Stimulated activated CD4-positive, alpha-beta T cell treated with anti-CD3 and anti-CD28 coated beads, Interleukin-1b, Interleukin-23, amount 100 ng/mL, for 1 hour (primary cell): ENCODE measurements at places on chromosomes 3 and 15.

- DNase-seq = no peak
Measured at GRCh38 chr3:196159952-196160804, 51.0 kb downstream of the ZDHHC19 start.

DNA sequence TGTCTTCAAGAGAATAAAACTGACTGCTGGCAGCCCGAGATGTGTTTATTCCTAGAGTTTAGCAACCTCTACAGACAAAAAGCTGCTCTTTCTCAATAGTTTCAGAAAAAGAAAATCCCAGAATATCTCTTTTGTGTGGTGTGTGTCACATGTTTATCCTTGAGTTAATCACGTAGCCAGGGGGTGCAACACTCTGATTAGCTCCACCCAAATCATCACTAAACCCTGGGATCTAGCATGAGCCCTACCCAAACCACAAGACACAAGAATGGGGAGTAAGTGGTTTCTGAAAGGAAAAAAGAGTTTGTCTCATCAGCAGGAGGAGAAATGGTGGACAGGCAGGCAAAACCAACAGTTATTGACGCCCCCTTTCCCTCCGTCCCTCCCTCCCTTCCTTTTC is 78.5 kb upstream of the AGBL1 start:
- DNase-seq = no peak

- no peak for DNase-seq
Measured at GRCh38 chr3:109071350-109072142, 46.4 kb downstream of the MORC1 start.

DNA sequence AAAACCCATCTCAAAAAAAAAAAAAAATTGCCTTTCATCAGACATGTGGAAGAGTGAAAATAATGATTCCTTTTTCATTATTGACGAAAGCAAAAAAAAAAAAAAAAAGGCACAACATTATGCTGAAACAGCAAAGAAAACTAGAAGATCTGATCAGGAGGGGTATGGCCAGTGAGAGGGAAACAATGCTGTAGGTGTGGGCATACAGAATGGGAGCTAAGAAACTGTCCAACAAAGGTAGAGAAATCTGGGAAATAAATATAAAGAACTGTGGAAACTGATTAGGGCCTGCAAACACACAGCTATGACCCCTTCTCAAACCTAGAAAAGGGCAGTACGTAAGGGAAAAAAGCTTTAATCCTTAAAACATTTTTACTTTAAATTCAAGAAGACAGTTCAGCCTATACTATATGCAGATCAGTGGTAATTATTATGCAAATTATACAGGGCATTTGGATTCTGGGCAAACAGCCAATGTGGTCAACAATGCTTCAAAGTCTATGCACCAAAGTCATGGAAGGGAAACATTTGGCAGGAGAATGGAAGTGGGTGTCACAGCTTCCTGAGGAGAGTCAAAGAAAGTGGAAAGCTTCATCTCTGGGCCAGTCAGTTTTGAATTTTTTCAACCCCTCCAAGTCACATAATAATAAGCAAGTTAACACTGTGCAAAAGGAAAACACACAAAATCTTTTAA is 68.3 kb upstream of the SLC12A8 start:
- DNase-seq = no peak
